ENCODE measurements at places on chromosomes 1 and 21.

DNA sequence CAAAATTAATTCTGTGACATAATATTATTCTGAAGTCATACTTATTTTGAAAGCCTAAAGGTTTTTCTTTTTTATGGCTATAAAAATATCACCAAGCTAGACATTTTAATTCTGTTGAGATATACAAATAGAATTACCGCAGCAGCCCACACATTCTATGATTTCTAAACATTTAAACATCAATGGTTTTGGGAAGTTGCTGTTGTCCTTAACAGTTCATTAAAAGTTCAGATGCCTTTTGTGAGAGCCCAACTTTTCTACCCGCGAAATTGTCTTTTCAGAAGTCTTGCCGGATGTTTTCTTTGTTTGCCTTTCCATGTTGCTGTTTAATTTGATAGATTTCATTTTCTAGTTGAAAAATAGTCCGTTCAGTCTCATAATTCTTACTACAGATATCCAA lies 40.5 kb downstream of the CDC14A start:
- no peak for DNase-seq

- no peak for DNase-seq
Measured at GRCh38 chr21:34113842-34114241, 40.5 kb downstream of the MRPS6 start.

DNA sequence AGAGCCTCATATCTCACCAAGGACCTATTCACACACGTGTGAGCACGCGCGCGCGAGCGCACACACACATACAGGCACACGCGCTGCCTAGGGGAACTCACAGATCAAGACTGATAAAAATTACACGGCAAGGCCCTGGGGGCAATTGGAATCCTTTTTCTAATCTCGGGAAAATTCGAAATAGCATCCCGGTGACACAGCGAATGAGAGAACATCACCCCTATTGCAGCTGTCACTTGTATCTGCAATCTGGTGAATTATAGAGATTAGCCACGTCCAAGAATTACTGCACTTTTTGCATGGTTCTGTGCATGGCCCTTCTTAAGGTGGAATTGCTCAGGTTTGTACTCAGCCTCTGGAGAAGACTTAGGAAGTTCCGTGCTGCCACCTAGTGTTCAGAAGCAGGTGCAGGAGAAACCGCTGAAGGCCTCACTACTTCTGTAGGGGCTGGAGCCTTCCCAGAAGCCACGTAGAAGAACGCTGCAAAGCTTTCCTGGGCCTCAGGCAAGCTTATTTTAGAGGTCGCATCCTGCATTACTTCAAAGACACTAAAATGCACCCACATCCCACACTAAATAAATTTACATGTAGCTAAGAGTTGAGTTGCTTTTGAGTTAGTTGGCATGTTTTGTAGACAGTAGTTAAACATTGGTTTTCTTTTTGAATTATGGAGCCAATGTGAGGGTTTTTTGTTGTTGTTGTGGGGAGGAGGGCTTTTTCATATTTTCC lies 229.2 kb upstream of the CAMK1G start:
- DNase-seq = peak; percentile 56

- no peak for DNase-seq
Measured at GRCh38 chr1:51514733-51515132, 4.3 kb downstream of the EPS15 start.
